ENCODE measurements at places on chromosomes 6 and 20.

- DNase-seq, result no peak
These were observed 33.3 kb downstream of the GFRA4 start for GRCh38 chr20:3629893-3630292.

GRCh38 chr6:7100072-7100752 lies 7.5 kb upstream of the RREB1 start:
- DNase-seq, result no peak

GRCh38 chr6:90383196-90383822 lies 86.7 kb upstream of the BACH2 start:
- DNase-seq, result no peak

- DNase-seq, result no peak
These were observed 381 bp upstream of the ZSCAN26 start for GRCh38 chr6:28266563-28266961.

DNA sequence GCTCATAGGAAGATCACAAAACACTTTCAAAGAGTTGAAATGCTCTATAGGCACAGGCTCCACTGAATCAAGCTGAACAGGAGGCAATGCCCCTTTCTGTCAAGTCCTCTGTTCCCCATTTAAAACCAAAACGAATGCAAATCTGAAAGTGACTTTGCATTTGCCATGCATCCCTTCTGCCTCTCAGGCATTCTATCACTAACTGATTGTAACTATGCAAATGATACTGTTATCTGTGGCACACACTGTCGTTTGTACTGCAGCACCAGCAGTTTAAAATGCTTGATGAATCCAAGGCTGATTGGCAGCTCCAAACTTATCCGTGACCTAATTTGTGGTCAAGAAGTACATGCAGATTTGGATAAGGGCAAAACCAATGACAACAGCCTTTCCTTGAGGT lies 1067.5 kb upstream of the MAP3K7 start:
- no peak for DNase-seq

DNA sequence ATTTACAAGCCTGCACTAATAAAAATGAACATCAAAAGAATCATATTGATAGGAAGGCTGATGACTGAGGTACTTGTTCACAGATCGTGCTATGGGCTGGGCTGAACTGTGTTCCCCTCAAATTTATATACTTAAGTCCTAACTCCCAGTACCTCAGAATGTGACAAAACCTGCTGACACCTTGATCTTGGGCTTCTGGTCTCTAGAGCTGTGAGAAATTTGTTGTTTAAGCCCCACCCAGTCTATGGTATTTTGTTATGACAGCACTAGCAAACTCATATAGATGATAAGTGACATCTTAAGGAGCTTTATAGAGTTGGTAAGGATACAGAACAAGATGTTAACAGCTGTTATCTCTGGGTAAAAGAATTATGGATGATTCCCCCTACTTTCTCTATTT lies 13.8 kb downstream of the UBE2V1 start:
- DNase-seq, result no peak

DNA sequence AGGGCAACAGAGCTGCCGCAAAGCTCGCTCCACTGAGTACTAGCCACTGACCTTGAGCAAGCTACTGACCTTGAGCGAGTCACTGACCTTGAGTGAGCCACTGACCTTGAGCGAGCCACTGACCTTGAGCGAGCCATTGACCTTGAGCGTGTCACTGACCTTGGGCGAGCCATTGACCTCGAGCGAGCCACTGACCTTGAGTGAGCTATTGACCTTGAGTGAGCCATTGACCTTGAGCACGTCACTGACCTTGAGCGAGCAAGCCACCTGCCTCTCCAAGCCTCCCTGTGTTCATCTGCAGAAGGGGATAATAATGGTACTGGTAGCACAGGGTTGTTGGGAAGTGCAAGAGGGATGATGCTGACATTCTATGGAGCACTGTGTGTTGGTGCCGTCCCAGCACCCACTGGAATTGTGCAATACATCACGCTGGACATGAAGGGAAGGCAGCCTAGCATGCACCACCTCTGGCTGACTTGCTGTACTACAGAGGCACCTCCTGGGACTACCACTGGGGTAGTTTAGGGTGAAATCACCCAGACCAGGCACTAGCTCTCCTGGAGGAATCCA lies 60.2 kb downstream of the CTCFL start:
- no peak for DNase-seq

- DNase-seq, result no peak
These were observed 90.4 kb downstream of the MAP3K7 start for GRCh38 chr6:90496258-90497016.

GRCh38 chr6:7052443-7053011 lies 55.2 kb upstream of the RREB1 start:
- peak; percentile 18 for DNase-seq

DNA sequence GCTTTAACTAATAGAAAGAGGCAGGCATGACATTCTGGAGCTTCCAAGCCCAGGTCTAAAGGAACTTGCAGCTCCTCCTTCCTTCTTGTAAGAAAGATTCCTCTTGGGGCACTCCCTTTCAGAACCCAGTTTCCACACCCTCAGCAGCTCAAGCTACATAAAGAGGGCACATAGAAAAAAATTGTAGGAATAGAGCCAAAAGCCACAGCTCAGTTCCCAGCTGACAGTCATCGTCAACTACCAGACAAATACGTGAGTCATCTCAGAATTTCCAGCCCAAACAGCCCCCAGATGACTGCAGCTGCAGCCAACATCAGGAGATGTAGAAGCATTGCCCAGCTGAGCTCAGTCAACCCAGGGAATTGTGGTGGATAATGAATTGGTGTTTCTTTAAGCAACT lies 349.8 kb upstream of the ARID1B start:
- no peak for DNase-seq

- no peak for DNase-seq
These were observed 62.7 kb downstream of the DZANK1 start for GRCh38 chr20:18404172-18404571.

GRCh38 chr6:99216959-99217358 lies 132.5 kb downstream of the FAXC start:
- DNase-seq, result no peak

DNA sequence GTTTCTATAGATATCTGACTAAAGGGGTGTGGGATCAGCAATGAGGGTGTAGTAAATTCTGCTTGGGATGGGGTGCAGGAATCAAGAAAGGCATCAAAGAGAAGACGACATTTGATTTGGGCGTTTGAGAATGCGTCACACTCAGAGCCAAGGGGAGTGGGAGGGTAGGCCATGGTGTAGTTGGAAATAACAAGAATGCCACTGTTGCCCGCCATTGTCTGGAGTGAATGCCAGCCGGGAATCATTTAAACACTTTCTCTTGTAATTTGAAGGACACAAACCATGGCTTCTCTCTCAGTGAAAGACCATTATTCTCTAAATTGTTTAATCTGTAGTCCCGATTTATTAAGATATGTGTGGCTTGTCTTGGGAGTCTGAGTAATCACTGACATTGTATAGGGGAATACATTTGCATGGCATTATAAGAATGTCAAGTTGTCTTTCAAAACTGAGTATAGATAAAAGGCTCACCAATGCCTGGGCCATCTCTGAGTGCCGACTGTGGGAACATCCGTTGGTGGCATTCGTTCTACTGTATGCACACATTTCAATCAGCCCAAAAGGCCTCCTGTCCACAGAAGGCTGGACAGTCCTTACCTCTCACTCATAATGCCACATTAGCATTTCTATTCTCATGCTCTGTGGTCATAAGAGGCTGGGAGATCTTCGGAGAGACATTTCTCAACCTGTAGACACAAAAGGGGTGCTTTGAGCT lies 777.8 kb downstream of the KIF16B start:
- DNase-seq, result no peak

- no peak for DNase-seq
These were observed 20.0 kb upstream of the LBP start for GRCh38 chr20:38326309-38326708.

DNA sequence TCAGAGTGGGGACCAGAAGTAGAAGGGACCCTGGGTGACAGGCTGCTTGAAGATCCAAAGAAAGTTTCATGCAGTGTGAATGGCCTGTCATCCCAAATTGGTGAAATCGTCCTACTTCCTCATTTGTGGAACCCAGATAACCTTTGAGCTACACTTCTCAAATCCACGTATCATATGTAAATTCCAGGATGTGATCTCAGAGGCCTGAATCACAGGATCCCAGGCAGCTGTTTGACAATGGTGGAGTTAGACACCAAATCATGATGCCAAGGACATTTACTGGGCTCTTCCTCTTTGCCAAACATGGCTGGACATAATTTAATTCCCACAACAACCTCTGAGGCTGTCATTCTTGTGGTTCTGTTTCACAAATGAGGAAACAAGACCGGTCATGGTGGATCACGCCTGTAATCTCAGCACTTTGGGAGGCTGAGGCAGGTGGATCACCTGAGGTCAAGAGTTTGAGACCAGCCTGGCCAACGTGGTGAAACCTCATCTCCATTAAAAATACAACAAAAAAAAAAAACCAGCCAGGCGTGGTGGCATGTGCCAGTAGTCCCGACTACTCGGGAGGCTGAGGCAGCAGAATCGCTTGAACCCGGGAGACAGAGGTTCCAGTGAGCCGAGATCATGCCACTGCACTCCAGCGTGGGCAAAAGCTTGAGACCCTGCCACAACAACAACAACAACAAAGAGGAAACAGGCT lies 39.9 kb upstream of the TTPAL start:
- DNase-seq, result no peak
